Right renal pelvis (tissue), 4 donors: ENCODE measurements at places on chromosomes 1 and 21.

- DNase-seq: no peak
Measured at GRCh38 chr21:41754479-41754891, 12.4 kb downstream of the RIPK4 start.

GRCh38 chr1:19978143-19978542, 1.3 kb downstream of the PLA2G2A start:
- DNase-seq: no peak

- DNase-seq: no peak
Measured at GRCh38 chr1:114723915-114724314, 7.3 kb upstream of the NRAS start.

DNA sequence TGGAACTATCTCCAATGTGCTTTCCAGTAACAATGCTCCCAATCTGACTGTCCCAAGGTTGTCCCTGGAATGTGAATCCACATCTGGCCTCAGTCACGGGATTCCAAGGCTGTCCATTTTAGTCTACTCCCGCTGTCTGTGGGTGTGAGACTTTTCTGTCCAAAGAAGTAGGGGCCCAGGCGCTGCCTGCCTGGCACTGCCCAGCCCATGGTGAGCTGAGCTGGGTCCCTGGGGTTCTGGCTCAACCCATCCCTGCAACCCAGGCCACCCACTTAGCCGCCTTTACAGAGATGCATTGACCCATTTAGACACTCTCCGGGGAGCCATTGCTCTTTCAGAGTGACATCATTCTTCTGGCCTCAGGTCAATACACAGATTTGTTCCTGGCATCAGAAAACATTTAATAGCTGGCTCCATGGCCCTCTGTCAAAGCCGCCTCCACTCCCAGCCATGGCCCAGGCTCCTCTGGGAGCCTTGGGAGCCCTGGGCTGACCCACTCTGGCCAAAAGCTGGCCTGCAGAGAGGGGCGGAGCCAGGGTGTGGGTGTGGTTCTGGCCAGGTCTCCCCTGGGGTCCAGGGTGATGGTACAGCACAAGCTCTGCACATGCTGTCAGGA, 47.2 kb upstream of the PAX7 start:
- no peak for DNase-seq

DNA sequence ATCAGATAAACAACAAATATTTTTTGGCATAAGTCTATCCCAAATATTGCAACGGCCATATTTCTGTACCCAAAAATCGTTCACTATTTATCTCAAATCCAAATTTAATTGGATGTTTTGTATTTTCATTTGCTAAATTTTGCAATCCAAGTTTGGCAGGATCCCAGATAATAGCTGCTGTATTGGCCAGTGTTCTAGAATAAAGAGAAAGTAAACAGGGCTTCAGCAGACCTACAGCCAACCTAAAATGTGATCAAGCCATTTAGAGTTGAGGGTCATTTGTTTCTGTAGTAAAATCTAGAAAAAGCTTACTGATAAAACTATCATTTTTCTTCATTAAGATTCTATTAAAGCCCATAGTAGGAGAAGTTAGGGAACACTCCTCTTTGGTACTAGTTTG, 506.6 kb upstream of the PTBP2 start:
- DNase-seq: no peak

- no peak for DNase-seq
Measured at GRCh38 chr1:24949331-24949881, 19.3 kb upstream of the RUNX3 start.

DNA sequence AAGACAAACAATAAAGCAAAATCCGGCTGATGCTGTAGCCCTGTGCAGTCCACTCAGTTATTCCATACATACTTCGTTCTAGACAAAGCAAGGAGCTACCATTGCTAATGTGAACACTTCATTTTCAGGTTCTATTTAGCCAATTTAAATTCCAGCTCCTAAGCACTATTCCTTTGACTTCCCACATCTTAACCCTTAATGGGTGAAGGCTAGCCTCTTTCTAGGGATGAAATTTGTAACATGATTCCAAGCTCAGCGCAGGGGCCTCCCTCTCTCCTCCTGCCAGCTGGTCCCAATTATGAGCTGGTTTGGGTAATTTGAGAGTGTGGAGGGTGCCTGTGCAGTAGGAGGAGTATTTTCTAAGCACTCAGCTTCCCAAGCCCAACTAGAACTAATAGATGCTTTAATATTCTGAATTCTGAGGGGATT, 53.9 kb upstream of the PTGFRN start:
- no peak for DNase-seq

DNA sequence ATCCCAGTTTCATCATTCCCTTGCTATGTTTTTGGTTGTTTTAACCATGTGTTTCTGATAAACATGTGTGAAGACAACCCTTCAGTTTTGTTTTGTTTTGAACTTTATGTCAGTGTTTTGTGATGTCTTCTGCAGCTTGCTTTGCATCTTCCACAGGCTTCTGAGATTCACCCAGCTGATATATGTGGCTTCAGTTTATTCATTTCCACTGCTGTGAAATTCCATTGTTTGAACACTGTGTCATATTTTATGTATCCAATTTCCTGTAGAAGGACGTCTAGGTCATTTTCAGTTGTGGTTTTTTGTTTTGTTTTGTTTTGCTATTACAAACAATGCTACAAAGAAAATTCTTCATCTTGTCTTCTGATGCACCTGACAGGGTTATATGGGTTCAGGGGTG, 27.2 kb upstream of the SLC26A9 start:
- DNase-seq: no peak

DNA sequence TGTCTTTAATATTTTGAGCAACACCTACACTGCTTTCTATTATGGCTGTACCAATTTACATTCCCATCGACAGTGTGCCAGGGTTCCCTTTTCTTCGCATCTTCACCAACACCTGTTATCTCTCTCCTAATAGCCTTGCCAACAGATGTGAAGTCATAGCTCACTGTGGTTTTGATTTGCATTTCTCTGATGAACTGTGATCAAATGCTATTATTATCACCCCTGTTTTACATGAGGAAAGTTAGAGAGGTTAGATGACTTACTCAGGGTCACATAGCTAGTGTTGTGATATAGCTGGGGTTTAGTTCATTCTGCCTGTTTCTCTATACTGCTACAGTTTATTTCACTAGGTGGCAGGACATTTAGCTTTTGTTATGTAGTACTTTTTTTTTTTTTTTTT, 204.1 kb downstream of the FMN2 start:
- DNase-seq: no peak

- DNase-seq: no peak
Measured at GRCh38 chr1:20380616-20381035, 90.0 kb downstream of the VWA5B1 start.

GRCh38 chr1:61056196-61056572, 26.2 kb upstream of the NFIA start:
- no peak for DNase-seq

DNA sequence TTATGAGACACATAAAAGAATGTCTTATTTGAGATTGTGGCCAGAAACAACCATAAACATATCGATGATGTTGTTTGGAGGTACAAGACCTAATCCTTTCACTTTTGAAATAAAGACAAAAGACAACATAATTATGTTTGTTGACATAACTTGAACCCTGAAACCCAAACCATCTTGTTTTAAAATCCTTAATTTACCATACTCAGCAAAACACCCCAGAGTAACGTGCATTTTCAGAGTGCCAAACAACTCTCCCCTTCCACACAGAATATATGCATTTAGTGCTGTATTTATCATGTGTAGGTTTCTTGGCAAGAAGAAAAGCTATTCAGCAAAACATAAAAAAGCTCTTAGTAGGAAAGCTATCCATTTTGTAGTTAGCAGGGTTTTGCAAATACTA, 17.5 kb downstream of the SIM2 start:
- DNase-seq: no peak

GRCh38 chr1:43358121-43358745, 548 bp upstream of the CDC20 start:
- no peak for DNase-seq

GRCh38 chr1:56289260-56289659, 290.1 kb downstream of the PLPP3 start:
- no peak for DNase-seq

- no peak for DNase-seq
Measured at GRCh38 chr1:157894613-157895165, 53.1 kb upstream of the CD5L start.

DNA sequence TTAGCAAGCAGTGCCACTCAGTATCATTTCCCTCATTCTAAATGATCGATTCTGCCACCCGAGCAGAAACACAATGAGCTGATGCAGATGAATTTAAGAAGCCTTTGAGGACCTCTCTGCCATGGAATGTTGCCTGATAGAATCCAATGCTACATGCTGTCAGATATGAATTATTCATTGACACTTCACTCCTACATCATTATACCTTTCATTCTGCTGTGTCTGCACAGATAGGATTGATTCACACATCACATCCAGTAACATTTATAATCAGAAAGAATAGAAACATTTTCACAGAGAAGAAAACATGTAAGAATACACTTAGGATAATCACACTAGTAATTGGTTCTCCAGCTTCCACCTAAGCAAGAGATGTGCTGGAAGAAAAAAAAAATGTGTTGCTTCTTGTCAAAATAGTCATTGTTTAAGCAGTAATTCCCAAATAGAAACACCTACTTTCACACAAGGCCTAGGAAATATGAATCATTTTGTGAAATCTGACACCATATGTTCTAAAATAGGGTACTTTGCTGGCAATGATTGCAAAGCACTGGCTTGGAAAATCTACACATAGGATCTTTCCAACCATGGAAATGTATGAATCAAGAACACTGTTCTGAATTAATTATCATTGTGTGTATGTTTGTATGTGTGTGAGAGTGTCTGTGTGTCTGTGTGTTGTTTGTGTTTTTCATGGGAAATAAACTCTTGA, 110.1 kb downstream of the GRIK1 start:
- no peak for DNase-seq

GRCh38 chr1:165915480-165915879, 88.1 kb downstream of the UCK2 start:
- no peak for DNase-seq

GRCh38 chr1:67367370-67368045, 59.8 kb downstream of the IL12RB2 start:
- DNase-seq: no peak

- DNase-seq: no peak
Measured at GRCh38 chr1:52368383-52369172, 2.6 kb upstream of the CC2D1B start.

DNA sequence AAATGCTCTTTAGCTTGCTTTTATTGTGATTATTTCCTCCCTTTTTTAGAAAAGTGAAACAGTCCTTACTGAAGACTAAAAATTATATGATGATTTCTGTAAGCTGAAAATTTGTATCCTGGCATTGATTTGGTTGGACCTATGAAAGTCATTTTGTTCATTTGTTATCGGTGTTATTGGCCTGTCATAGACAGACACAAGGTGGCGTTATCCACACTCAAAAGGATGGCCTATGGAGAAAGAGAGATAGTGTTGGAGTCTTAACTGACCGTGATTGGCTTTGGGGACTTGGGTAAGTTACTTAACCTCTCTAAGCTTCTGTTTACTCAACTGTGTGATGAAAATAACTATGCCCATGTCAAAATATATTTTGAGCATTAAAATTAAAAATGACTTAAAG, 203.6 kb upstream of the CHODL start:
- DNase-seq: no peak

DNA sequence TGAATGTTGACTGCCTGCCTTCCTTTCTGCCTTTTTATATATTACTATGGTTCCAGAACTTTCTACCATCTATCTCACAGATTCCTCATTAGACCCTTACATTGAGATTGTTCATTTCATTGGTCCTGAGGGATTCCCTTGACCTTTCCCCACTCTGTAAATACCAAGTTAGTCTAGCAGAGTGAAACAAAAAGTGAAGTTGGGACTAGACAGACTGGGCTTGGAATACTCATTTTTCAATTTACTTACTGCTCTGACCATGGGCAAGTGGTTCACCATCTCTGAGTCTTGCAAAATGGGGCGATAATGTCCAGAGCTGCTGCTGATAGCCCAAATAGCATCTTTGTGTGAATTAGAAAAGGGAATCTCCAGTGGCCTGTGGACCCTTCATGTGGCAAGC, 38.8 kb downstream of the XCL2 start:
- DNase-seq: no peak

- DNase-seq: peak; percentile 10
Measured at GRCh38 chr1:97352936-97353382, 567.9 kb downstream of the DPYD start.

DNA sequence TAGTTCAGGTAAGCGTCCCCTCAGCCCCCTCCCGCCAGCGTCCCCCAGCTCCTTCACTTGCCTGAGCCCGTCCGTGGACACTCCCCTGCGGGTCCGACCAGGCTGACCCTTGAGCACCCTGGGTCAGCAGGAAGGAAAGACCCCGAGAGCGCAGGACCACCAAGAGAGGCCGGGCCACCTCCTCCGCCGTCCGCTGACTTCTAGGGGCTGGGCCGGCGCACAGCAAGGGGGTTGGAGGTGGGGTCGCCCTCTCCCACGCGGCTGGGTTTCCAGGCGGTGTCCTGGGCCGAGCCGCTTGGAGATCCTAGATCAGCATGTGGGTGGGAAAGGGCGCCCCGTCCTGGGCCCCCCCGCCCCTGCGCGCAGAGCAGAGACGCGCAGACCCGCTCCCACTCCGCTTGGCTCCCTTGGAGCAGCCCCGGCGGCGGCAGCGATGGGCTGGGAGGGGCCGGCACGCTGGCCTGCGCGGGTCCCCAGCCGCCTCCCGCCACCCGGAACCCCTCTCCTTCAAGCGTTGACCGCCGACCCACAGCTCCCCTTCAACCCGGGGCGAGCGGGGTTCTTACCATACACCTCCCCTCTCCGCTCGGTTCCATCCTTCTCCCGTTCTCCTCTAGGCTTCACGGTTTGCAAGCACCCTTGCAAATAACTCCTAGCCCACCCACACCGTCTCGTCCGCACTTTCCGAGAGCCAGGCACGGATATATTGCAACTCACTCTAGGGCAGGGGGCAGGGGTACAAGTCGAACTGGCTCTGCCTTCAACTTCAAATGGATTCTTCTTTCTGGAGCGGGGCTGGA, 7.5 kb downstream of the KNCN start:
- DNase-seq: no peak

DNA sequence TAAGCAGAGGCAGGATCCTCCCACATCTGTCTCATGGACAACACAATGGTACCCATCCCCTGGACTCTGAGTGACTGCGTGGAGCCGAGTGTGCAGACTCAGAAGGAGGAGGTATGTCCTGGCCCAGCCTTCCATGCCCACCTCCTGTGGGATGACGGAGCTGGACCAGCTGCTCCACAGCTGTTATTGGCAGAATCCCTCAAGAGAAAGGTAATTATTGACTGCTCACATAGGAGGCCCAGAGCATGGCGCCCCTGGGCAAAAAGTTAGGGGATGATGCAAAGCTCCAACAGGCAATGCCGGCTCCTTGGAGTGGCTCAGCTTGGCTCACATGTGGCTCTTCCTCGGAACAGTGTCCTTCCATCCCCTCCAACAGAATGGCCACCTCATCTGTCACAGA, 12.2 kb upstream of the ACTRT2 start:
- no peak for DNase-seq

GRCh38 chr1:224357626-224358124, 996 bp downstream of the CNIH4 start:
- no peak for DNase-seq
